ENCODE measurements at places on chromosomes 7 and 10. TPM values are rescaled to one million over a fixed set of nuclear protein-coding genes. Genes with fewer than 3 reads are reported as not detected.

- H3K36me3 ChIP-seq: no peaks in the 10 kb centered on the region
- DNase-seq: no peak
- no peak overlapping the region for H3K4me3 ChIP-seq
- no peak overlapping the region for H3K27ac ChIP-seq
Measured at GRCh38 chr7:41592236-41592635, 110.7 kb downstream of the INHBA start.

- peaks cover 6% of the 10 kb centered on the region for H3K4me1 ChIP-seq
- H3K36me3 ChIP-seq: no peaks in the 10 kb centered on the region
- H3K4me3 ChIP-seq: no peak overlapping the region
- H3K27ac ChIP-seq: no peak overlapping the region
- no peaks in the 10 kb centered on the region for H3K27me3 ChIP-seq
Measured at GRCh38 chr7:34331102-34331501, 326.9 kb upstream of the NPSR1 start.

DNA sequence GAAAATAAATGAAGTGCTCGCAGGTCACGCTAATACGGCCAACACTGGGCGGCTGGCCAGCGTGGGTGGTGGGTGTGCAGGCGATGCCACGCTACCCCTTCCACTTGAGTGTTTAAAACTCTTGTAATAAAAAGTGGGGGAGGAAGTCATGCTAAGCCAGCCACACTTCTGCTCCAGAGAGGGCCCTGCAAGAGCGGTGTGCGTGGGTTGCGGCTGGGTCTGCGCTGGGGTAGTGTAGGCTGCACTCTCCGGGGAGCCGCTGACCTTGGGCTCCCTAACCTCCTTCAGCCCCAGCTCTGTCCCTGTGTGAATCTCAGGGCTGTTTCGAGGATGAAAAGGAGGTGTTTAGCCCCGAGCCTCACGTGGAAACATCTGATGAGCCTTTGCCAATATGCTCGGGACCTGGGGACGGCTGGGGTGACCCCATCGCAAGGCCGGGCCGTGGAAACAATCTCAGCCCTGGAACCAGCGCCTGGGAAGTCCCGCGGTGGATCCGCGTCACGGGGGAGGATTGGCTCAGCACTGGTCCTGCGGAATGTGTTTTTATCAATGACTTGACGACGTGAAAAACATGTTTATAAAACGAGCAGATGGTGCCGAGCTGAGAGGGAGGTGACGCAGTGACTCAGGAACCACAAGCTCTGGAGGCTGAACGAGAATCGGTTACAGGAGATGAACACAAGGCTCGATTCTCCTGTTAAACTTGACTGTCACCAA is 278.5 kb downstream of the DNAJB6 start:
- H3K27ac ChIP-seq: no peak overlapping the region
- H3K4me3 ChIP-seq: no peak overlapping the region
- no peak for DNase-seq

GRCh38 chr7:91636129-91636724 is 244.3 kb downstream of the MTERF1 start:
- H3K4me1 ChIP-seq: no peaks in the 10 kb centered on the region
- no peaks in the 10 kb centered on the region for H3K27me3 ChIP-seq
- no peaks in the 10 kb centered on the region for H3K36me3 ChIP-seq

DNA sequence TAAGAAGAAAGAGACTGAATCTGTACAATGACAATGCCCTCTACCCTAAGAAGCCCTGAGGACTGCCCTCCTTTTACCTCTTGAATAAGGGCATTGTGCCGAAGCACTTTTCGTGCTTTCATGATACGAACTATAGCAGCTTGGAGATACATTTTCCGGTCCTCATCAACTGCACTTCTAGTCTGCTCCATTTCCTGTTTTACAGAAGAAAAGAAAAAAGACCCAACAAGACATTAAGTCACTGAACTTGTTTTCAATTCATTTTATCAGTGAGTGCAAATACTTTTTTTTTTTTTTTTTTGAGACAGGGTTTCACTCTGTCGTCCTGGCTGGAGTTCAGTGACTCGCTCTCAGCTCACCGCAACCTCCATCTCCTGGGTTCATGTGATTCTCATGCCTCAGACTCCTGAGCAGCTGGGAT is 78.4 kb downstream of the CUL2 start:
- DNase-seq: peak; percentile 46
- H3K27me3 ChIP-seq: no peaks in the 10 kb centered on the region
- H3K36me3 ChIP-seq: peaks cover 31% of the 10 kb centered on the region
- no peak overlapping the region for H3K27ac ChIP-seq

GRCh38 chr7:5082806-5083205 is 37.1 kb downstream of the RBAK start:
- H3K27ac ChIP-seq: no peak overlapping the region
- H3K27me3 ChIP-seq: peaks cover 9% of the 10 kb centered on the region
- H3K36me3 ChIP-seq: no peaks in the 10 kb centered on the region
- no peak for DNase-seq

GRCh38 chr10:47013507-47014154 is 102.4 kb downstream of the PTPN20 start:
- no peak overlapping the region for H3K4me3 ChIP-seq
- no peaks in the 10 kb centered on the region for H3K27me3 ChIP-seq
- no peaks in the 10 kb centered on the region for H3K36me3 ChIP-seq
- H3K4me1 ChIP-seq: peaks cover 35% of the 10 kb centered on the region

- H3K27ac ChIP-seq: no peak within 1 kb of the TSS
- H3K4me1 ChIP-seq: no peaks in the 10 kb centered on the region
- no peaks in the 10 kb centered on the region for H3K27me3 ChIP-seq
- H3K4me3 ChIP-seq: peak within 1 kb of the TSS; percentile 70
- no peaks in the 10 kb centered on the region for H3K36me3 ChIP-seq
Measured at GRCh38 chr10:99329304-99329553, at the start of gene CNNM1. TSS of gene CNNM1 (plus strand) at chr10:99329356. CDS start at chr10:99329388, 32 bp downstream.

- no peak overlapping the region for H3K27ac ChIP-seq
- H3K4me1 ChIP-seq: no peaks in the 10 kb centered on the region
- no peaks in the 10 kb centered on the region for H3K36me3 ChIP-seq
- no peak overlapping the region for H3K4me3 ChIP-seq
- no peak for DNase-seq
Measured at GRCh38 chr10:33025039-33025438, 67.0 kb upstream of the ITGB1 start.

- H3K27ac ChIP-seq: no peak overlapping the region
- H3K4me3 ChIP-seq: no peak overlapping the region
- H3K4me1 ChIP-seq: peaks cover 34% of the 10 kb centered on the region
- DNase-seq: peak; percentile 32
- no peaks in the 10 kb centered on the region for H3K36me3 ChIP-seq
Measured at GRCh38 chr7:30166155-30166840, 31.5 kb downstream of the MTURN start.

DNA sequence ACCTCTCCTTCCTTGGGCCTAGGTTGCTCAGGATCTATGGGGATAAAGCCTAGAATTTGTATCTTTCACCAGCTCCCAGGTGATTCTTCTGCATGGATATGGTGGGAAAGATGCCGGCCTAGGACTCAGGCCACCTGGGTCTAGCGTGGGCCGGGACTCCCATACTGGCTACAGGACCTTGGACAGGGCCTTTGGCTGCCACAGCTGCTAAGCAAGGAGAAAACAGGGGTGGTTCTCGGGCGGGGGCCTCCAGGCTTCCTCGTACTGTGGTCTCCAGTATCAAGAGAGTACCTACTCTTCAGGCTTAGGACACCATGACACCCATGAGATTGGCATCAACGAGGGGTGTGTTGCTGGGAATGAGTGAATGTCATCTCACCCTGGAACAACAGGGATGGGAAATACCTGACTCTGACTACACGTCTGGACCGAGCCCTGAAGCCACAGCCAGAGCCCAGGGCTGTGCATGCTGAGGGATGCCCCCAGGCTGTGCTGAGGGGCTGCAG is 120.3 kb upstream of the ADAM12 start:
- H3K27me3 ChIP-seq: peaks cover 9% of the 10 kb centered on the region
- H3K36me3 ChIP-seq: no peaks in the 10 kb centered on the region
- H3K4me3 ChIP-seq: no peak overlapping the region
- peak; percentile 21 for DNase-seq

DNA sequence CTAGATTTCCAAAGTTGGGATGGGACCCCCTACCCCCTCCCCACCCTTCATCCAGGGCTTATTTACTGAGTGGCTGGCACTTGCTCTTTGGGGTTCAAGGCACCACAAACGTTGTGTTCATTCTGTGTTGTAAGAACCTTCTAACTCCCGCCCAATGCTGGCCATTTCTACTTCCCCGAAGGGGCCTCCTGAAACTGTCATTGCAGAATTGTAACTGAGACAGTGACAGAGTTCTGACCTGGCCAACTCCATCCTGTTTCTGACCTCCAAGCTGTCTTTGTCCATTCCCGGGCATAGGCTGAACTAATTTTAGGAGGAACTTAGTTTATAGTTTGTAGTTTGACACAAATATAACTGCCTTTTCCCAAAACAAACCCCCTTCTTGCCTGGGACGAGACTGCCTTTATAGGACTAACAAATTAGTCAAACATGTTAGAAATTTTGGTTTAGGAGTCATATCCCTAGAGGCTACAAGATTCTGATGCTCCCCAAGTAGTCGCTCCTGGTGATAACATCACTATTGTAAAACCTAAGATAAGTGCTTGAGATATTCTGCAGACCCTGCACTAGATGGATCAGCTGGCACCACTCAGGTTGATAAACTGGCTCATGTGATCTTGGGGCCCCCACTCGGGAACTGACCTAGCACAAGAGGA is 34.8 kb upstream of the ZMIZ2 start:
- H3K4me3 ChIP-seq: no peak overlapping the region
- no peak overlapping the region for H3K27ac ChIP-seq
- no peaks in the 10 kb centered on the region for H3K36me3 ChIP-seq

DNA sequence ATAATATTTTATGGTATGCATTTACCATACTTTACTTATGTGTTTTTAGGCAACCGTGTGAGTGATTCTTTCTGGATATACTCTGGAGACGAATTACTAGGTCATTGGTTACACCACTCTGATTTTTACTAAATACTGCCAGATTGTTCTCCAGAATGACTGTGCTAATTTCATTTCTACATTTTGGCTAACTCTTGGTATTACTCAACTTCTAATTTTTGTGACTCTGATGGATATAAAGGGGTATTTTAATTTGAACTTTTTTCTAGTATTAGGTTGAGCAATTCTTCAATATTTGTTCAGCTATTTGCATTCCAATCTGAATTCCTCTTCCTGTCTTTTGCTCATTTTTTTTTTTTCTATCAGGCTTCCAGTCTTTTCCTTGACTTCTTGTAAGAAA is 223.6 kb downstream of the MDFIC start:
- DNase-seq: peak; percentile 81
- no peak overlapping the region for H3K4me3 ChIP-seq
- no peaks in the 10 kb centered on the region for H3K36me3 ChIP-seq
- H3K27ac ChIP-seq: peak overlapping the region; percentile 69
- peaks cover 14% of the 10 kb centered on the region for H3K4me1 ChIP-seq
- no peaks in the 10 kb centered on the region for H3K27me3 ChIP-seq

DNA sequence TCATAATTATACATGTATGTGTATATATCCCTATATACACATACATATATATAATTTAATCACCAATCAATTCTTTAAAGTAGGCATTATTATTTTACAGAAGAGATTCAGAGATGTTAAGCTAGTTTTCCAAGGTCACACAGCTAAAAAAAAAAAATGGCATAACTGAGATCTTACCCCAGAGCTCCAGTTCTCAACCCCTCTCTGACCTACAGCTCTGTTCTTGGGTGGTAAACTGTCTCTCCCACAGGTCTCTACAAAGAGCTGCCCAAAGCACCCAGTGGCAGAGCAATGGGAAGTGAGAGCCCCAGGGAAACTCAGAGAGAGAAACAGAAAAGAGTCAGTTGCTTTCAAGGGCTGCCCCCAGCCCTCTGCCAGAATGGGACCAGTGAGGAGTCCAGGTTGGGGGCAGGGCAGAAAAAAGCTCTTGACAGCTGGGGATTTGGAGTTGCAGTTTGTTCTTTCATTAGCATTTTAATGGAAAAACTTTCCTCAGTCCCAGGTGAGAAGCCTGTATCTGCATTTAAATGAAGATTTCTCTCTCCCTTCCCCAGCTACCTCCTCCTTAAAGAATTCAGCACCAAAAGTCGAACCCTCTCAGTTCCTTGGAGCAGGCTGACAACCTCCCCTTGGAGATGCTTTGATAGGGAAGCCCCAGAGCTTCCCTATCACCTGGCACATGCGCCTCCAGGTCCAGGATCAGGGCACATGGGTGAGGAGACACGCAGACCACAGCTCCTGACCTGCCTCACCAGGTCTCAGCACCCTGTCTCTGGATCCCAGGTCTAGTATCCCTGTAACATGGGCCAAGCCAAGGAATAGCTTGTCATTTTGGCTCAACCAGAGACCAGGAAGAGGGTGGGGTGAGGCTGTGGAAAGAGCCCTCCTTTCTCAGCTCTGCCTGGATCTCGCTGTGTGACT is 388.1 kb downstream of the PLXNA4 start:
- H3K4me3 ChIP-seq: no peak overlapping the region
- H3K4me1 ChIP-seq: no peaks in the 10 kb centered on the region
- H3K36me3 ChIP-seq: no peaks in the 10 kb centered on the region
- no peaks in the 10 kb centered on the region for H3K27me3 ChIP-seq
- no peak overlapping the region for H3K27ac ChIP-seq

DPY19L1 gene
- total RNA-seq: 33.8 TPM

CLDN4 gene
- total RNA-seq: not detected

TCF7L2 gene
- 6.2 TPM for total RNA-seq

NEUROD6 gene
- total RNA-seq: not detected

RPP38 gene
- 8.0 TPM for total RNA-seq

ZNF853 gene
- 0.51 TPM for total RNA-seq

CALCR gene
- not detected for total RNA-seq

SHH gene
- total RNA-seq: not detected
